Epithelial cell of alveolus of lung (primary cell): ENCODE measurements at places on chromosomes 12 and 14. TPM values are rescaled to one million over a fixed set of nuclear protein-coding genes. Genes with fewer than 3 reads are reported as not detected.

The MNAT1 gene
- total RNA-seq: 15.4 and 39.0 TPM in 2 replicates

The MFAP5 gene
- 1.2 TPM in 1 of 2 replicates, not detected in the other for total RNA-seq

The IFNG-AS1 gene
- not detected in 2 replicates for total RNA-seq

The PTHLH gene
- total RNA-seq: 2.3 and 3.0 TPM in 2 replicates

The ALG10 gene
- total RNA-seq: 6.3 and 7.2 TPM in 2 replicates

The NDRG2 gene
- total RNA-seq: 2.7 and 12.0 TPM in 2 replicates

The TOMM20L gene
- not detected in 2 replicates for total RNA-seq

The KDM2B gene
- 25.0 and 25.1 TPM in 2 replicates for total RNA-seq

The RIMBP2 gene
- total RNA-seq: not detected in 2 replicates

The PCNX1 gene
- 39.0 and 44.0 TPM in 2 replicates for total RNA-seq

The GPR84 gene
- total RNA-seq: 0.13 TPM in 1 of 2 replicates, not detected in the other

The HNF1A gene
- total RNA-seq: not detected in 2 replicates

The DLGAP5 gene
- 18.1 and 29.1 TPM in 2 replicates for total RNA-seq

The ATP5MC2 gene
- total RNA-seq: 424 and 621 TPM in 2 replicates

The GPRC5D gene
- not detected in 2 replicates for total RNA-seq

The LRFN5 gene
- total RNA-seq: 4.9 and 14.7 TPM in 2 replicates

The C12orf54 gene
- total RNA-seq: 2.2 TPM in 1 of 2 replicates, not detected in the other

The MDM1 gene
- total RNA-seq: 2.3 and 5.2 TPM in 2 replicates

The HEBP1 gene
- total RNA-seq: 11.4 and 32.8 TPM in 2 replicates

The CHGA gene
- not detected in 2 replicates for total RNA-seq

The SERPINA1 gene
- 0.24 and 5.3 TPM in 2 replicates for total RNA-seq

The OR8S1 gene
- not detected in 2 replicates for total RNA-seq

The POLE gene
- total RNA-seq: 11.6 and 15.4 TPM in 2 replicates

The FAIM2 gene
- 3.5 and 15.8 TPM in 2 replicates for total RNA-seq

The CNTN1 gene
- 1.7 TPM in 1 of 2 replicates, not detected in the other for total RNA-seq

The TAS2R8 gene
- 0.08 TPM in 1 of 2 replicates, not detected in the other for total RNA-seq

The PLEKHG7 gene
- total RNA-seq: 0.13 TPM in 1 of 2 replicates, not detected in the other

The SDS gene
- not detected in 2 replicates for total RNA-seq

The VASH1 gene
- 7.2 and 12.7 TPM in 2 replicates for total RNA-seq

The KCNK10 gene
- total RNA-seq: not detected in 2 replicates

The INHBC gene
- total RNA-seq: not detected in 2 replicates

The TSPAN19 gene
- 0.13 TPM in 1 of 2 replicates, not detected in the other for total RNA-seq

The EMP1 gene
- 143 and 190 TPM in 2 replicates for total RNA-seq

The TMEM120B gene
- 10.7 and 12.7 TPM in 2 replicates for total RNA-seq

The GOLGA5 gene
- 36.7 and 40.1 TPM in 2 replicates for total RNA-seq

The KLHL33 gene
- 0.13 TPM in 1 of 2 replicates, not detected in the other for total RNA-seq

The ERC1 gene
- total RNA-seq: 14.7 and 21.1 TPM in 2 replicates

The C1R gene
- 250 and 966 TPM in 2 replicates for total RNA-seq

The CLEC6A gene
- not detected in 2 replicates for total RNA-seq

The BCL11B gene
- total RNA-seq: 0.13 and 0.16 TPM in 2 replicates

The TAS2R19 gene
- total RNA-seq: 0.40 TPM in 1 of 2 replicates, not detected in the other

The ASB2 gene
- total RNA-seq: 0.13 TPM in 1 of 2 replicates, not detected in the other

The ANO4 gene
- total RNA-seq: 4.0 and 5.8 TPM in 2 replicates

The ASCL4 gene
- not detected in 2 replicates for total RNA-seq
